Fibroblast of skin of left biceps (primary cell): ENCODE measurements at places on chromosomes 6 and 20.

DNA sequence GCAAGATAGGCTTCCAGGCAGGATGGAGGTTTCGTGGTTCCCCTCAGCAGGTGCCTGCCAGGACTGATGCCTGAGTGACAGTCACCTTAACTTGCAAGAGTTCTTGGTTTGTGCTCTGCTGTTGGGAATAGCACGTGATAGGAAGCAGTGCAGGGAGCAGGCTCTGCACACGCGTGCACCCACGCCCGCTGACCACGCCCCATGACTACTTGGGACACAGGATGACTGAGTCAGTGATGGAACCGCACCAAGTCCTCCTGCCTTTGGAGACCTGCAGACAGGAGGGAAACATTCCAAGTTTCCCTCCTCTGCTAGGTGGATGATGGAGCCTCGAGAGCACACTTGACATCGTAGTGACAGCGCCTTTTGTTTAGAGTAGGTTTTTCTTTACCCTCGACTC is 164.2 kb downstream of the DTNBP1 start:
- no peak for DNase-seq

DNA sequence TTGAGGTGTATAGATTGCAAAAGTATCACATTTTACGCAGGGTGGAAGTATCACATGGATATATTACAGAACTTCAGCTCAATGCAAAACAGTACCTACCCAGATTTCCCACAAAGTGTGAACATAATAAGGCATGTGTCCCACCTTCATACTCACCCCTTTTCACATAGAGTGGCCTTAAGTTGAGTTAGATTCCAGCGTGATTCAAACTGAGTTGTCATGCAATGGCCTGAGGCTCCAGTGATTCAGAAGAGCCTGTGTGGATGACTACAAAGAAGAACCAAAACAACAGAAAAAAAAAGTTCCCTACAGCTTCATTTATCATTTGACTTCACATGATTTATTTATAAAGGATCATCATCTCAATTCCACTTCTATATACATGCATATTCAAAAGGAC is 309.7 kb downstream of the SLC35F1 start:
- no peak for DNase-seq

DNA sequence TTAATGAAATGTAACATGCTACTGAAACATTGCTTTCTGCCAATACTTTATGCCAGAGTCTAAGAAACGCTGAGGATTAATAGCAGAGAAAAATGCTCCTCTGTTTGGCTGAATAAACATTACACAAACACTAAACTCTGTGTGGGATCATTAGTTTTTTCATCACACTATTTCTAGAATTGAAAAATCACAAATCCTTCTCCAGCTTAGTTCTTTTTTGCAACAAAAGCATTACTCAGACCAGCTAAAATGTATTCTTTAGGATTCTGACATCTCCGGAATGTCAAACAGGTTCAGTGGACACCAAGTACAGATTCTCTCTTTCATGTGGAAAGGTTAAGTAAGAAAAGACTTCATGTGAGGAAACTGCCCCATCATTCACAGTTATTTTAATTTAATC is 226.9 kb downstream of the SIM1 start:
- DNase-seq, result peak; percentile 41

DNA sequence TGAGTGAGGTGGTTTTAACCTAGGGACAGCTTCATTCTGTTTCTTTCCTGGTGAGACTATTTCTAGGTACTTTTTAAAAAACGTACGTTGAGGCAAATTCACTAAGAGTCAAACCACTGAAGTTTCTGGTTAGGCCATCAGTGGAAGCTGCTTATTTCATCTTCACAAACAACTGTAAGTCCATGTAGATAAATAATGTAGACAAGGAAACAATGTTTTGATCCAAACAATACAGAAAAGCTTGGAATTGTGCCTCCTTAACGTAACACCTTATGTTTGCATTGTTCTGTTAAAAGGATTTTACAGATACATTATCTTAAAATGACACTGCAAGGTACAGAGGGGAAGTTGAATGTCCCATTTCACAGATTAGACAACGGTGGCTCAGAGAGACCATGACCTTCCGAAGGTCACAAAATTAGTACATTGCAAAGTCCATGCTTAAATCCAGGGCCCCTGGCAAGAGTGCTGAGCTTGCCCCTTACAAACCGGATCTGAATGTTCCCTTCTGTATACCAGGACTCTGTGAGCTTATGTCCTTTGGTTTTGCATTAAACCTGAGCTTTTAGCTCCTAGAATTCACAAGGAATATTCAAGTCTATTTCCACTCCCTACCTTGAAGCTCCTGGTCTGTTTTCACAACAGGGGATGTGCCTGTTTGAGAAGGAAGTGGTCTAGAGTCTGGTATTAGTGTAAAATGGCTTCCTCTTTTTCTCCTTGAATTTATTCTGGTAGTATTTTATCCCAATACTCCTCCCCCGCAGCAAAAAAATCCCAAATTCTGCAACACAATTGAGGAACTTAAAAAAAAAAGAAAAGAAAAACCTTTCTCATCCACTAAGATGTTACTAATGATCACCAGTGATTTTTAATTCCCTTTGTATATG is 28.9 kb upstream of the ZNF217 start:
- no peak for DNase-seq

GRCh38 chr20:8812817-8813216 is 256.1 kb upstream of the PLCB4 start:
- DNase-seq, result no peak

GRCh38 chr6:129136751-129137150 is 253.8 kb downstream of the LAMA2 start:
- DNase-seq, result no peak

DNA sequence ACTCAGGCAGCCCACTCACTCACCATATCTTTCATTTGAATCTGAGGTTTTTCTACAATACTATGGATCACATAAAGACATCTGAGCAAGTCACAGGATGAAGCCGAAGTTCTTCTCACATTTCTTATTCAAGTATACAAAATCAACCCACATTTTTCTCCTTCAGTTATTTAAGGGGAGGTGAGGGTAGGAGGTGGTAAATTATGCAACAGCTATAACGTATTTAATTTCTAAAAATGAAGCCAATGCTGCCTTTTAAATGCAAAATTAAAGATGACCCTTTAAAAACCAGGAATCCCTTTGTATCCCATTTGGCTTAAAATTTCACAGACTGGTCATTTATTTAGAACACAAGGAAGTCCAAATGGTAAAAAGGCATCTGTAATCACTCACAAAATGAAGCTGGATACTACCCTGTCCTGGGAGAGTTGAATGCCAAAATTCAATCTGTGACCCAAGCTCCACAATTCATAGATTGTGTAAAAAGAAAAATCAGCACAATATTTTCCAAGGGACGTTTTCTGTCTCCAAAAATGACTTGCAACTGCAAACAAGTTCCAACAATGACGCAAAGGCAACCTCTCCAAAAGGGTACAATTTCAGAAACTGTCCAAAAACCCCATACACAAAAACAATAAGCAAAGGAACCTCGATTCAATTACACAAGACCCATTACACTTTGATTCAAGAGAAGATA is 48.8 kb downstream of the EPB41L2 start:
- no peak for DNase-seq

DNA sequence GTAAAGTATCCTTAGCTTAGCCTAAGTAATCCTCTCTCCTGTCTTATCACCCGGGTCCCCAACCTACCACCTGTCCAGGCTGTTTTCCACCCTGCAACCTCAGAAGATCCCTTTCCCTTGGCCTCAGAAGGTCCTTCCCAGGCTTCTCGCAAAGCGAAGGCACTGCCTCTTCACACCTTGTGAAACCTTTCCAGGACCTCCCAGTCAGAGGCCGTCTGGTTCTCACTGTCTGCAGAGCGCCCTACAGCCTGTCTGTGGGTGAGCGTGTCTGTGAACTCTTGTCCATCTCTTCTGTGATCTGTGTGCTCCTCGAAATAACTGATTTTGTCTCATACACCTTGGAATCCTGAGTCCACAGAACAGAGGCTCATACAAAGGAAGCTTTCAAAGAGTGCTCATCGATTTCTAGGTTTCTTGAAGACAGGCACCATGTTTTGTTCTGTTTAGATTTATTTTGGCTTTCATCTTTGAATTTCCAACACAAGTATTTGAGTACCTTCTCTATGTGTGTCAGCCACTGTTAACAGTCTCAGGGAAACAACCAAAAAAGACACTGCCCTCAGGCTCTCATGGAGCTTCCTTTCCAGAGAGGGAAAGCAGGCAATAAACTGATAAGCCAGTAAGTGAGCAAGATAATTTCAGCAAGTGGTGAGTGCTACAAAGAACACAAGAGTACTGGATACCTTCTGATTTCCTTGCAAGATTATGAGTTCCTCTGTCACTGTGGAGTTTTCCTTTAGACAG is 6.3 kb downstream of the PDE10A start:
- no peak for DNase-seq
